ENCODE measurements at places on chromosomes 5 and 9.

DNA sequence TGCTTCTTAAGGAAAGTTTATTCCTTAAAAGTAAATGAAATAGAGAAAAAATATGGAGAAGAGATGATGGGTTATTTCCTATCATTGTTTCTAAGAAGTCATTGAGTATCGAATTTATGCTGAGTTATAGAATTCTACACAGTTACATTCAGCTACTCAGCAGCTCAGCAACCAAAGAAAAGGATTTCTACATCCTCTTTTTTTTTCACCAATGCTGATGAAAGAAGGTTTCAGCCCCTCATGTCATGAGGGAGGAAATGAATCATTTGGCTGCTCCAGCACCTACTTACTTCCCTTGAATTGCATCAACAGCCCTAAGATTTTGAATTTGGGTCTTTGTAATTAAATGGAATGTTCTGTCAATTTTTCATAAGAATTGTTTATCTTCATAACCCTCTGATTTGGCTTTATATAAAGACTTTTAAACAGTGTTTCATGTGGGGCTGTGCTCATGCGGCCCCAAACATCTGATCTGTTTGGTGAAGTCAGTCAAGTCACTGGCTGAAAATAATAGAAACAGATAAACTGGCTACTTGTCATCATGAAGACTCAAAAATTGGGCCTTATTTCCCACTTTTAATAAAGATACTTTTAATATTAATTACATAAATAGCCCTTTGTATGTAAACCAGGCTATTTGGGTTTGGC is 18.5 kb upstream of the SNX2 start:
- no peak for DNase-seq

DNA sequence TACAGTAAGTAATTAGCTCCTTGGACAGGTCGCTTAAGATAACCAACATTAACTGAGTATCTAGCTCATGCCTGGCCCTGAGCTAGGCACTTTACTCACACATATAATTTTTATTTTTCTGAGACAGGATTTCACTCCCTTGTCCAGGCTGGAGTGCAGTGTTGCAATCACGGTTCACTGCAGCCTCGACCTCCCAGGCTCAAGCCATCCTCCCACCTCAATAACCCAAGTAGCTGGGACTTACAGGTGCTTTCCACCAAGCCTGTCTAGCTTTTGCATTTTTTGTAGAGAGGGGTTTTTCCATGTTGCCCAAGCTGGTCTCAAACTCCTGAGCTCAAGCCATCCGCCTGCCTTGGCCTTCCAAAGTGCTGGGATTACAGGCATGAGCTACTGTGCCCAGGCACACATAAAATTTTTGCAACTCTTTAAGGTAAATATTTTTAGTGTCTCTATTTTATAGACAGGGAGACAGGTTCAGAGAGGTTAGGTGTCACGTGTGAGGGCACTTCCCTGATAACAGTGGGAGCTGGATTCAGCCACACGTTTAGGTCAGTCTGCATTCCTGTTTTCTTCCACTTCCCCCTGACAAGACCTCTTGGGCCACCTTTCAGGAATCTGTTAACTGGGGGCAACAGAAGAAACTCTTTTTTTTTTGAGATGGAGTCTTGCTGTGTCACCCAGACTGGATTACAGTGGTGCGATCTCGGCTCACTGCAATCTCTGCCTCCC is 18.2 kb downstream of the HBEGF start:
- no peak for DNase-seq

GRCh38 chr9:93125331-93125894 is 8.6 kb downstream of the NINJ1 start:
- DNase-seq: peak; percentile 12

GRCh38 chr5:134458234-134459009 is 46.7 kb upstream of the CDKN2AIPNL start:
- DNase-seq: no peak

- DNase-seq: no peak
Observed at GRCh38 chr5:167012123-167013034, 1279.1 kb upstream of the WWC1 start.

DNA sequence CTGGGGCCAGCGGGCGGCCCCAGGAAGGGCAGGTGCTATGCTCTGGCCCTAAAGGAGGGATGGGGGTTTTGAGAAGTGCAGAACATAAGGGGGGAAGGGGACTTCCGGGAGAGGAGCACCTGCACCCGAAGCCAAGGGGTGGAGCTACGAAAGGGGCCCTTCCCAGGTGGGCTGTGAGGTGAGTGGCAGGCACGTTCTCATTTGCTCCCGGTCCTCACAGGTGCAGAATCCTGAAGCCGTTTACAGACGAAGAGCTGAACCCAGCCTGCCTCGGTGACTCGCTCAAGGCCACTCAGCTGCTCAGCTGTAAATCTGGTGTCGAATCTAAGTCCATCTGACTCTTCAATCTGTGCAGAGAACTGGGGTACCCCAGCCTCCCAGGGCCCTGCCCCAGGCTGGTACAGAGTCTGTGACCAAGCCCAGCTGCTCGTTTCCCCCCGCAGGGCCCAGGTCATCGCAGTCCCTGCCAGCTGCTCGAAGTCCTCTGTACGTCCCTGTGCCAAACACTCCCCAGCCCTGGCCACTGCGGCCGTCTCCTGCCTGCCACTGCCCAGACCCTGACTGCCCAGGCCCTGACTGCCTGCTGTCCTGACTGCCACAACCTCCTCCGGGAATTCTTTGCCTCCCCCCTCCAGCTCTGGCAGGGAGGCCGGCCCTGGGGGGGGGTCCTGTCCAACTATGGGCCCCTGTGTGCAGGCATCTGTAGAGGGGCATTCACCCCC is 53.8 kb upstream of the RXRA start:
- no peak for DNase-seq

GRCh38 chr9:91075279-91075678 is 273.7 kb downstream of the SYK start:
- DNase-seq: no peak

- DNase-seq: no peak
Observed at GRCh38 chr5:173383711-173384110, 55.5 kb upstream of the STC2 start.

DNA sequence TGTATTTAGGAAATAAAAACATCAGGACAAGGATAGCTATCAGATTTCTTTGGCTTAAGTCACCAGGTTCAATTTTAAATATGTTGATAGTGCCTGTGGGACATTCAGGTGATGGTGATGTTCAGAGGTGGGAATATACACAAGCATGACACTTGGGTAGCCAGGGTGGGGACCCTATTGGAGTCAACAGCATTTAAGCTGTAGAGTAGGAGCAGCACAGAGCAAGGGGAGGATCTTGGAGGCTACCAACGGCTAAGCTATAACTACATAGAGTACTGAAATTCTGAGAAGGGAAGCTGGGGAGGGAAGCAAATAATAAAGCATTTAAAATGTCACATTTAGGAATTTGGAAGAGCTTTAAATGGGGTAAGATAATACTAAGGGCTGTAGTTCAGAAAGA is 177.7 kb downstream of the CPLANE1 start:
- DNase-seq: no peak

GRCh38 chr5:167232675-167233311 is 1058.7 kb upstream of the WWC1 start:
- no peak for DNase-seq

DNA sequence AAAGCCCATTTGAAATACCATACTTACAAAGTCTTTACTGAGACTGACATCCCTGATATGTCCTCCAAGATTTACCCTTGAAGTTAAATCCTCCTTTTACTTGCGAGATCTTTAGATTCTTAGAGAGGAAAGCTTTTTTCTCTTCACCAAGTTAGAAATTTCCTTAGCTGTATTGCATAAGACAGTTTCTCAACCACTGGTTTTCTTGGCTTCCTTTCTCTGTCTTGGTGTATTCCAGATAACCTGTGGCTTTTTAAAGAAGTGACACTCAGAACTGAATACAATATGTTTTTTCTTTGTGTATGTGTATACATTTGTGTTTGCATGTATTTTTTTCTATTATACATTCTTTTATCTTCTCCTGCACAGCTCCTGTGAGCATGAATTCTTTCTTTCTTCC is 65.0 kb downstream of the SNCAIP start:
- DNase-seq: no peak

GRCh38 chr5:96023518-96023917 is 61.9 kb upstream of the ELL2 start:
- DNase-seq: no peak

DNA sequence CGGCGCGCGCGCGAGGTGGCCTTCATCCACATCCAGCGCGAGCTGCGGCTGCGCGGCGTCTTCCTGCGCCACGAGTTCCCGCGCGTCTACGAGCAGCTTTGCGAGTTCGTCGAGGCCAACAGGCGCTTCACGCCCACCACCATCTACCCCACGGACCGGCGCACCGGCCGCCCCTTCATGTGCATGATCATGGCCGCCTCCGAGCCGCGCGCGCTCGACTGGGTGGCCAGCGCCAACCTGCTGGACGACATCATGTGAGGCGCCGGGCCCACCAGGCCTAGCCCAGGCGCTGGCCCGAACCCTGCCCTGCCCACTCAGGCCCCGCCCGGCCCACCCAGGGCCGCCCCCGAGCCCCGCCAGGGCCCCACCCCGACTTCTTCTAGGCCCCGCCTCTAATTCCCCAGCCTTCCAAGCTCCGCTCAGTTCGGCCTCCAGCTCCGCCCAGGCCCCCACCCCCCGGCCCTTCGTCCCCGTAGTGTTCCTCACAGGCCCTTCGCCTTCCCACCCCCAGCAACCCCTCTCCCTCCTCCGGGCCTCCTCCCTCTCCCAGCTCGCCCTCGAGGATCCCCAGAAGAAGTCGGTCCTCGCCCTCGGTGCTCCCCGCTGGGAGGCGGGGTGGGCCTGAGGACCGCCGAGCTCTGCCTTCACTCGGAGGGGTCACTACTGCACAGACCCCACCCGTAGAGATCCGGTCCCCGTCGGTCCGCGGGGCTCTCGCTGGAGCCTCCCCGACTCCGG is 2.0 kb upstream of the PHPT1 start:
- DNase-seq: no peak
